Psoas muscle (tissue), 8 donors: ENCODE measurements at places on chromosomes 6 and 20. TPM values are rescaled to one million over a fixed set of nuclear protein-coding genes. Genes with fewer than 3 reads are reported as not detected.
A peak's percentile ranks its signal among the peaks of the same experiment; 100 is the strongest.

DNA sequence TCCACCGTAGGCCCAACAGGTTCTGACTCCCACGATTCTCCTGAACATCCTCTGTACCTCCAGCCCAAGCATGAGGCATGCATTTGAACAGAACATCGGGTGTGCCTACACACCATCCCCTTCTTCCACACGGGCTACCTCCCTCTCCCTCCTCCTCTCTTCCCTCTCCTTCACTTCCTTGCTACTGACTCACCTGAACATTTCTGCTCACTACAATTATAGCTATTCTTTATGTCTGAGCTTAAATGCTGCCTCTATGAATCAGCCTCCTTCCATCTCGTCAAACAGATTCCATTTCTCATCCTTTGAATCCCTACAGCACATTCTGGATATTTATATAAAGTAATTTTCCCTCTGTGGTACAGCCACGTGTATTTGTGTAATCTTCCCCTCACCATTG, 71.4 kb upstream of the MYLIP start:
- DNase-seq = no peak

The ARHGAP40 gene
- not detected for polyA plus RNA-seq

GRCh38 chr6:110566346-110567125, 90.1 kb upstream of the SLC22A16 start:
- DNase-seq = no peak

DNA sequence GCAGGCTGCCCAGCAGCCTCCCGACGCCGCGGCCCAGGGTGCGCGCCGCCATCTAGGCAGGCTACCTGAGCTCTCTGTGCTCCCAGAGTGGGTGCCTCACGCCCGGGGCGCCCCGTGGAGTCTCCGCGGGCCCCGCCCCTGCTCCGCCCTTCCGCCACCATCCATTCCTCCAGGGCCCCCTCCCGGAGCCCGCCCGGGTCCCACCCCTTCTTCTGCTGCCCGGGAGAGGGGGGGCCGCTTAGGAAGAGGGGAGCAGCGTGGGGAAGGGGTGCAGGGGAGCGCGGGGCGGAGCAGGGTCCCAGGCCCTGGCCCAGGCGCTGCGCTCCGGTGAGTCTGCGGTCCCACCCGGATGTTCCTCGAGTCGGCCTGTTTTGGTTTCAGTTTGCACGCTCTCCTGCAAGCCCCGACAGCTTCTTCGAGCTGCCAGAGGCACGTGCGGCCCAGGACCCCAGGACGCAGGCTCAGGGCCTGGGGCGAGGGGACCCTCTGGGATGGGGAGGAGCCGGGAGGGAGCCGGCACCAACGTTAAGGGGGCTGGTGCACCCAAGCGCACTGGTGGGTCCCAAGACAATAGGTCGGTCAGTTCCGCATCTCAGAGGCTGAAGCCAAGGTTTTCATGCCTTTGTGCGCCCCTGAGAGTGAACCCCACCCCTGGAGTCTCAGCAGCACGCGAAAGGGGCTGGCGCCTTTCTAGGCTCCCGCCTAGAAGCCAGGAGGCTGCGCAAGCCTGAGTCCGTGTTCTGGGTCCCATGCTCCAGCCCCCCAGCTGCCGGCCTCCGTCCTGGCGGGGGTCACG, at the start of gene ACSS1:
TSS of gene ACSS1 (minus strand) at position 89 of the 796 bp plus-strand sequence. CDS start at position 52, 37 bp downstream.
- peak; percentile 67 for DNase-seq

DNA sequence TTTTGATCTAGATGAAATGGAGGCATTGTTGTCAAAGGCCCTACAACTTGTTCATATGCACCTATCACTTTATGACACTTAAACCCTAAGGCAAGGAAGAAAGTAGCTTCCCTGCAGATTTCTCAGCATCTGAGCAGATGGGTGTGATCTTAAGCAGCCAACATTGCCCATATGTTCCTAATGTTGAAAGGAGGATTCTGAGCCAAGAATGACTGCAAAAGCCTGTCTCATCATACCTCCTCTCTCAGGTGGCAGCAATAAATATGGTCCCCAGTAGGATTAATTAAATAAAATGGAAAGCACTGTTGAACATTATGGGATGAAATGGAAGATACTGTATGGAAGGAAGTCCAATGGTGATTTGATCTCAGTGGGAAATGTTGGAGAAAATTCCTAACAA, 538.1 kb upstream of the MAN1A1 start:
- no peak for DNase-seq

The CCR6 gene
- not detected for polyA plus RNA-seq

GRCh38 chr6:6661684-6662083, 73.2 kb downstream of the LY86 start:
- DNase-seq = no peak

DNA sequence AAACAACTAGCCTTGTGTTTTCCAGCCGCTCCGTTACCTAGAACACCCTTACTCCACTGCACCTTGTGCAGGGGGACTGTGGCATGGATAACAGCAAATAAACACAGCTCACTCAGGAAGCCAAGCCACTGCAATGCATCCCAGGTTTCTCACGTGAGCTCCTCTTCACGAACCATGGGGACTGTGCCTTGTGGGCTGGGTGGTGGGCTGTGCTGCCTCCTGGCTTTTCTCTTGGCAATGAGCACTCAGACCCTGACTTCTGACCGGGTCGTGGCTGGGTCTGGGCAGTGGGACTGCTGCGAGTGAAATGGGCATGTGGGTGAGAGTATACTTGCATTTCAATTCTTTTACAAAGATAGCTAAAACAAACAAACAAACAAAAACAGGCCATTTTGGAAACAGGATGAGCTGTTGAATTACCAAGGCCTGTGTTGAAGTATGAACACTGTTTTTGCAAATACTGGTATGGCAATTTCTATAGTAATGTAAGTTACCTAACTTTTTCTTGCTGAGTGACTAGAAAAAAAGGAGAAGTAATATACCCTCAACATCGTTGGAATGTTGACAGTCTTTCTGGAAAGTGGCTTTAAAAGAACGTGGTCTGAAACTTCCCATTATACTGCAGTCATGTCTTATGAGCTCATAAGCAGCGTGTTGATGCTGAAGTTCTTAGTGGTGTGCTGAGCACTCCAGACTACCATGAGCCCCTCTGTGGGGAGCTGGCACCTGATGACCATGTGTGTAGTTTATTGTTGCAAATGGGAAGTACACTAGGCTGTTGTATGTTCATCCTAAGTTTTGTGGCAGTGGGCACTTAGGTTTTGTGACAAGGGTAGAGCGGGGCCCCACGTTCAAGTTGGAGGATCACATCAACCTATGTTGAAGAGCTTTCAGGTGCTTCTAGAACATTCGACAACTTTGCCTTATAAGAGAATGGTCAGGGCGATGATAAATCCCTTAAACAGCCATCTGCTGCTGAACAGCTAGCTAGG, 120.4 kb downstream of the ARMC2 start:
- no peak for DNase-seq

The PCSK2 gene
- polyA plus RNA-seq = not detected

DNA sequence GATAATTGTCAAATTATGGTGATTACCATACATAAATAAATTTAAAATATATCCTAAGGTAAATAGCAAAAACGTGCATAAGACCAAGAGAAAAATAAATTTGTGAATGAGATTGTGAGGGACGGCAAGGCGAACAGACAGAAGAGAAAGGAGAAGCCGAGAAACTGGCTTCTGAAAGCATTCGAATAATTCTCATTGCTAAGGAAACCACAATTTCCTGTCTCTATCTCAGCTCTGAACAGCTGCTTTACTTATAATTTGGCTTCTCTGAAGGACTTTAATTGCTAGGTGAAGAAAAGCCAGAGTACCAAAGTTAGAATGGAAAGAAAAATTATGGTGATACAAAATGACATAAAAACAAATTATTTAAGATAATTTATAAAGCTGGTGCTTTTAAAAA, 79.0 kb upstream of the RGS17 start:
- DNase-seq = no peak

The DOK5 gene
- 9.1 TPM for polyA plus RNA-seq

- DNase-seq = no peak
Measured at GRCh38 chr6:133804265-133804664, 84.6 kb upstream of the TCF21 start.

DNA sequence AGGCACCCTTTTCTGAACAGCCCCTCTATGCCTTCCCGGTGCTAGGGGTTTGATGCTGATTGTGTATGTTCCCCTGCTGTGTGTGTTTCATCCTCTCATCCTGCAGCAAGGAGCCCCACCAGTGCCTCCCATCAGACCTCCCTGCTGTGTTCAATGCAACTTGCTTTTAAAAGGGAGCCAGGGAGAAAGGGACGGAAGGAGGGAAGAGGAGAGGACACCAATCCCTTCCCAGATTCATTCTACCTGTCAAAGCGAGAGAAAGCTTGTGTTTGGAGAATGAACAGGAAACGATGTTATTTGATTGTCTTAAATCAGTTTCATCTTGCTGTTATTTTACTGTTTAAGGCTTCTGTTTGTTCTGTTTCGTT, 259.2 kb downstream of the ADGB start:
- no peak for DNase-seq

GRCh38 chr6:32167154-32167760, 2.9 kb downstream of the EGFL8 start:
- DNase-seq = no peak

The UBE2J1 gene
- 12.9 TPM for polyA plus RNA-seq

- no peak for DNase-seq
Measured at GRCh38 chr6:3406891-3407809, 49.7 kb downstream of the SLC22A23 start.

The MYB gene
- 0.04 TPM for polyA plus RNA-seq

DNA sequence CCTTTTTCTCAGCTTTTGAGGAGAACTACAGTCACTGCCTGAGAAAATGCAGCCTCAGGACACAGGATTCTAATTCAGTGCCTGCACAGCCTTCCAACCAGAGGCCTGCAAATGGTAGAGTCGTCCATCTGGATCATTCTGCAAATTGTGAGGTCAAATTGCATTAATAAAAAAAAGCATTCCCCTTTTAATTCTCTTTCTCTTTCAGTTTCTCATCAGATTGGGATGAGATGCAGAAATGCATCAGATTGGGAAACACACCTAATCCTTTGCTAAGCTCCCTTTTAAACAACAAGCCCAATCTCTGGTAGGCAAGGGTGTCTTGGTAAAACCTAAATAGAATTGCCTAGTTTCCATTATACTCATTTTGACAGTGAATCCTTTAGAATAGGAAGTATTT, 838.8 kb downstream of the MAFB start:
- no peak for DNase-seq

DNA sequence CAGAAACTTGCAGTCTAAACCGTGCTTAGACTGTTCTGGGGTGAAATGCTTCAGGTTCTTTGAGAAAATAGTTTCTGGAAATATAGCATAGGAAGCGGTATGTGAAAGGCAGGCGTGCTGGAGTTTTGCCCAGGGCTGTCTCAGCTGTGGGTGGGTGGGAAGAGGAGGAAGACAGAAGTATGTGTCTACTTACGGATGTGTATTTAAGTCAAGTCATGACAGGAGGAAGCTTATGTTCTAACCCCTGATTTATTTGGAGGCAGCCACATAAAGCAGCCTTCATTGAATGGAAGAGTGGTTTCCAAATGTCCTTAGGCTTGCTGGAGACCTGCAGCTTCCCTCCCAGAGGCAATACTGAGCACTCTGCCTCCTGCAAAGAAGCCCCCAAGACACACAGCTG, 345.8 kb upstream of the PRND start:
- DNase-seq = no peak

GRCh38 chr6:106182455-106182854, 96.3 kb downstream of the PRDM1 start:
- no peak for DNase-seq

- DNase-seq = no peak
Measured at GRCh38 chr20:33881989-33882388, 70.8 kb downstream of the CHMP4B start.

GRCh38 chr20:1283522-1284510, 17.7 kb downstream of the SNPH start:
- no peak for DNase-seq

DNA sequence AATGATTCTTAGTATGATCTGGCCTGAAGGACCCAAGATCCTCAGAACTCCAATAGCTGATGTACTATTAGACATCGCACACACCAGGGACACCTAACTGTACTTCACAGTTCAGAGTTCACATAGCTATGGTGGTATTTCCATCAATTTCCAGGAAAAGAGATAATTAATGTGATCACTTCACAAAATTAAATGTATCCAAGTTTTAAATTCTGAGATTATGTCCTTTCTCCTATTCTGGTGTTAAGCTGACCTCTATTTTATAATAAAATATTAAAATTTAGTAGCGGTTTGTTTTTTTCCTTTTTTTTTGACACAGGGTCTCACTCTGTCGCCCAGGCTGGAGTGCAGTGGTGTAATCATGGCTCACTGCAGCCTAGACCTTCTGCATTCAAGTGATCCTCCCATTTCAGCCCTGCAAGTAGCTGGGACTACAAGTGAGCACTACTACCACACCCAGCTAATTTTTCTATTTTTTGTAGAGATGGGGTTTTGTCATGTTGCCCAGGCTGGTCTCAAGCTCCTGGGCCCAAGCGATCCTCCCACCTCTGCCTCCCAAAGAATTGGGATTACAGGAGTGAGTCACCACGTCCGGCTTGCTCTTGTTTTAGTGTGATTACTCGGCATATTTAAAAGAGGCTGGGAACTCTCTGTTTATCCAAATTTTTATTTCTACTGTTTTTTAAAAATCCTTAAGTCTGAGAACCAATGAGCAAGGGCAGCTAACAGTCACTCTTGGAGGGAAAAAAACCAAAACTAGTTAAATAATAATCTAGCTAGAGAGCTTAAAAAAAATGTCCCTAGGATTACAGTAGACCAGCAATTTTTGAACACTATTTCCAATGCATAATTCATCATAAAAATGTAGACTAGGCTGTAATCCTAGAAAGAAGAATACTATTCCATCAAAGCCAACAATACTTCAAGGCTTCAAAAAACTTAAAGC, 16.0 kb downstream of the KIF13A start:
- DNase-seq = no peak

The ATP5F1E gene
- 57.1 TPM for polyA plus RNA-seq

- no peak for DNase-seq
Measured at GRCh38 chr20:37841389-37841788, 61.5 kb upstream of the VSTM2L start.

- no peak for DNase-seq
Measured at GRCh38 chr6:127939442-127940066, 38.7 kb upstream of the THEMIS start.

DNA sequence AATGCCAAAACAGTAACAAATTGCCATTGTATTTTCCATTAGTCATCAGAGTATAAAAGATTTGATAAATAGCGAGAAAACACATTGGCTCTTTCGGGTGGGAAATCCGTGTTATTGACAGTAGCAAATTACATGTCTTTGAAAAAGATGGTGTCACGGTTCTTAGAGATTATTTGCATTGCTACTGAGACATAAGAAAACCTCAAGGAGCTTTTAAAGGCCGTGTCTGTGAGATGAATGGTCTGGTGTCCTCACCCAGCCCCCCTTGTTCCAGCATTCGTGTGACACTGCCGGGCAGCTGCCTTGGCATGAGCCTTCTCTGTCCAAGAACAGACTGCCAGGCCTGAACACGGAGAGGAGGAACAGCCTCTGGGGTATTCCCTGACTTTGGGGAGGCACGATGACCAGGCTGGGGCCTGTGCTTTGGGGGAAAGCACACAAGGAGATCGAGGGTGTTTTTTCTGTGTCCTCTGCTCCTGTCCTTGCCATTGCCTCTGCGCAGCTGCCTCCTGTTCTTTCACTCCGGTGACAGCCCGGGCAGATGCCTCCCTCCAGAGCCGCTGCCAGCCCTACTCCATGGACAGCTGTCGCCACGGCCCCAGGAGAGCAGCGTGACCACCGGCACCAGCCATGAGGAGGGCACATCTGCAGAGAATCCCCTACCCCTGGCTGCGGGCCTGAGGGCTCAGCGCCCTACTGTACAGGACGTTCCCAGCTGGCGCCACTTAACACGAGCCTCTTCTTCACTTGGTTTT, 167.7 kb upstream of the CDYL start:
- DNase-seq = peak; percentile 60
